Activated CD4-positive, alpha-beta T cell treated with anti-CD3 and anti-CD28 coated beads for 24 hours (primary cell): ENCODE measurements at places on chromosomes 16 and 17.
A peak's percentile ranks its signal among the peaks of the same experiment; 100 is the strongest.

DNA sequence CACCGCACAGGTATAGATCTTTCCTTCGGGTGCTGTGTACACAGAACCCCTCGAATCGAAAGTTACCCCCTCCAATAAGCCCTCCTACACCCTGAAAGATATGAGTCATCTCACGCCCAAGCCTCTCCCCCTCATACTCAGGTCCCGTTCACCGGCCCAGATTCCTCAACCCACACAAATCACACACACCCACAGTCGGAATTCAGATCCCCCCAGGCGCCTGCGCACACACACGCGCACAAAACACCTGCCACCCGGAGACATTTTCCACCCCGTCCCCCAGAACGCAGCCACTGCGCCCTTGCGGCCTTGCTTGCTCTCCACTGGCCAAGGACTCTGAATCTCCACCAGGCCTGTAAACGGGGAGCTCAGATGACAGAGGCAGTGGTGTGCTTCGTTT lies 4.9 kb downstream of the JPH3 start:
- DNase-seq = no peak

GRCh38 chr17:10646392-10646990 lies 10.6 kb downstream of the MYH3 start:
- DNase-seq = peak; percentile 72

GRCh38 chr17:28042657-28042720 lies at the start of gene NLK:
TSS of gene NLK (plus strand) at chr17:28042677. CDS start at chr17:28042874, 197 bp downstream.
- no peak for DNase-seq

- DNase-seq = no peak
These were observed 72.3 kb downstream of the C17orf67 start for GRCh38 chr17:56761387-56761786.

DNA sequence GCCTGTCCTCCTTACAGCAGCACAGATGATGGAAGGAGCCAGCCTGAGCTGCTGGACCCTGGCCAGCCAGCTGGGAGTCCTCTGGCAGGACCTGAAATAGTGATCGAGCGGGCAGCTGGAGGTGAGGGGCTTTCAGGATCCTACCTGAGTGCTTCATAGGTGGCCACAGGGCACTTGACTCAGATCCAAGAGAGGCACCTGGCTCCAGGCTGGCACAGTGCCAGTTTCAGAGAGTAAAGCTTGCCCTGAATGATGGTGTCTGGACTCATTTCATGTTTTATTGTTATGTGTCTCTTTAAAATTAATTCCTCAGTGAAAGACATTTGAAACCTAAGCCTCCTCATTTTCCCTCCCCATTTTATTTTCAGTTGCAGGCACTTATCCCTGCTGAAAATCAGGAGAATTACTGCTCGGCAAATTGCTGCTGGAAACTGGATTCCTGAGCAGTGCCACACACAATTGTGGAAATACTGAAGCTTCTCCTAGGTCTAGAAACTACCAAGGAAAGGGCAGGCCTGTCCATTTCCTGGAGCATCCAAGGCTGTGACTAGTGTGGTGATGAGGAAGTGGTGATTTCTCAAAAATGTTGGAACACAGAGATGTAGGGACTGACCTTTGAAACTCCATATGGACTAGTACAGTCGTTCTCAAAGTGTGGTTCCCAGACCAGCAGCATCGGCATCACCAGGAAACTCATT lies 16.1 kb upstream of the ADAMTS18 start:
- DNase-seq = no peak

DNA sequence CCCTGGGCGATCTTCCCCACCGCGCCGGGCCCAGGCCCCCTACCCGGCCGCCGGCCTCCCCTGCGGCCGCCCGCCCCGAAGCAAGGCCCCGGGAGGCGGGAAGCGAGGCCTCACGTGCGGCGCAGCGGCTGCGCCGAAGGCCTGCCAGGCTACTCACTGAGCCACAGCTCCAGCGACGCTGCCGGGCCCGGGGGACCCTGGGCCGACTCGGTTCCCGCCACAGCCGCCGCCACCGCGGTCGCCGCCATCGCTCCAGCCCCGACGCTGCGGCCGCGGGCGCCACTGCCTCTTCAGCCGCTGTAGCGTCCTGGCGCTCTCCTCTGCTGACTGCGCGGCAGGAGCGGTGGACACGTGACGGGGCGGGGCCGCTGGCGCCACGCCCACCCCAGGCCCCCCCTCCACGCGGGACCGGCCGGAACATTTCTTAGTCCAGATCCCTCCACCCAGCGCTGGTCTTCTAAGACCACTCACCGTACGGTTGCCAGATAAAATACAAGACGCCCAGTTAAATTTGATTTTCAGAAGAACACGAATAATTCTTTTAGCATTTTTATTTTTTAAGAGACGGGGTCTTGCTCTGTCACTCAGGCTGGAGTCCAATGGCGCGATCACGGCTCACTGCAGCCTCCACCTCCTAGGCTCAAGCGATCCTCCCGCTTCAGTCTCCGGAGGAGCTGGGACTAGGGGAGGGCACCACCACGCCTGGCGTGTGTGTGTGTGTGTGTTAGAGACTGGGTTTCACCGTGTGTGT lies at the start of gene GGA2:
Gene GGA2, minus strand, starts transcription at position 331 of the 751 bp plus-strand sequence. Its CDS starts 83 bp downstream, at position 248.
- peak; percentile 63 for DNase-seq

DNA sequence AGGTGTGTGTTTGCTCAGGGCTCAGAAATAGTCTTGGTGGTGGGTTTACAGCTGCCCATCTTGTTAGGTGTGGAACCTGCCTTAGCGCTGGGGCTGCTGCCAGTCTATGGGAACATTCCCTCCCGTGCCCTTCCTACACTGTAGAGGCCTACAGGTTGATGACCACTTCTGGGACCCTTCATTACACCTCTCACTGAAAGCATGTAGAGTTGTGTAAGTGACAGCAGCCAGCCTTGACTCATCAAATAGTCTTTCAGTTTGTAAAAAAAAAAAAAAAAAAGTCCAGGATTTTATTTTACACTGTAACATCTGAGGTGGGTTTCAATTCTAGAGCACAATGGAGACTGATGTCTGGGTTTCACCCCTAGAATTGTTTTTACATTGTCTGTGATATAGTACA lies 193.9 kb downstream of the SPECC1 start:
- DNase-seq = no peak

GRCh38 chr17:37158290-37158689 lies 209.5 kb downstream of the AATF start:
- DNase-seq = no peak

- no peak for DNase-seq
These were observed 46.4 kb upstream of the CDH13 start for GRCh38 chr16:82580298-82580890.

DNA sequence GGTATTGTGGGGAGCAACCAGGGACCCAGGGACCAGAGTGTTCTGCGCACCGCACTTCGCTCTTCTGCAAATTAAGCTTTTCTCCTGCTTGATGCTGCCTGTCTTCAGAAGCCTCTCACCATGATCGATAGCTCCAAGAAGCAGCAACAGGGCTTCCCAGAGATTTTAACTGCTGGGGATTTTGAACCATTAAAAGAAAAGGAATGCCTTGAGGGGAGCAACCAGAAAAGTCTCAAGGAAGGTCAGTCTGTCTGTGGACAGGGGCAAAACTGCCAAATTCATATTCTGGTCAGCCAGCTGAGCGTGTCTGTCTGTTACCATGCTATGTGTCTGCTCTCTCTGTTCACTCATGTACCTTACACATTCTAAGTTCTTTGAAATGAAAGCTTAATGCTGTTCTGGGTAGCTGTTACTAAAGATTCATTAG lies 115.7 kb downstream of the MRTFB start:
- DNase-seq = no peak

DNA sequence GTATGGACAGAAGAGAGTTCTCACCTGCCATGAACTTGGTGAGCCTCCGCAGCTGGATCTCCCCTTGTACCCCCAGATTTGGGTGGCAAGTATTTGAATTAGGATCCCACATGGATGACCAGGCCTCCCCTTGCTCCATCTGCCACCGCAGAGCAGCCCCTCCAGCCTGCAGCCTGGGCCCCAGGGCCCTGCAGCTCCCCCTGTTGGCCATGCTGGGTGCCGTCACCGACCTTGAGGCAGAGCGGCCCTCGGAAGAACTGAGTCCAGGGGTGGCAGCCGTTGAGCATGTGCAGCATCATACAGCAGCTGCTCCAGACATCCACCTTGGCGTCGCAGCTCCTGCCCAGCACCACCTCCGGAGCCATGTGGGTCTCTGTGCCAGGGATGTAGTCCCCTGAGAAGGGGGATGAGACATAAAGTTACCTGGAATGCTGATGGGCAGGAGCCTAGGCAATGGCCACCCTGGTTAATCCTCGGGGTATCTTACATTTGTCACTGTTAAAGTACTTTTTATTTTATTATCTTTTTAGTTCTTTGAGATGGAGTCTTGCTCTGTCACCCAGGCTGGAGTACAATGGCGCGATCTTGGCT lies 9.0 kb upstream of the SPATA32 start:
- DNase-seq = peak; percentile 39

DNA sequence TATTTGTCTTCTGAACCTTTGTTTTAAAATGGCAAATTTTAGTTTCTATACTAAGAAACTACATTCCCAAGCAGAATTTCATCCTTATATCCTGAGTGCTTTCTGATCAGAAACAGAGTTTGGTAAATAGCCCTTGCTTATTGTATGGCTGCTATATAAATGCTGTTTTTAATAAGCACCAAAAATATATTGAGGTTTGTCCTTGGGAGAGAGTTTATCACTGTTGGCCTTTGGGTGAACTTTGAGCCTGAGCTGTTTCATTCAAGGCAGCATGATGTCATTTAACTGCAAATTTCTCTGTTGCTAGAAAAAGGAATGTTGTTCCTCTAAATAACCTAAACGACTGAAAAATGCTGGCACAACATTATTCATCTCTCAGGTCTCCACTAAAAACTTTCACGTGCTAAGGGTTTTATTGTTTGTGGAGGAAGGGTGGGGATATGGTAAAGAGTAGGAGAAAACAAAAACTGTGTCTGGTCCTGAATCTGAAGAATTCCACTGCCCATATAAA lies 334.3 kb upstream of the TBX2 start:
- DNase-seq = no peak

DNA sequence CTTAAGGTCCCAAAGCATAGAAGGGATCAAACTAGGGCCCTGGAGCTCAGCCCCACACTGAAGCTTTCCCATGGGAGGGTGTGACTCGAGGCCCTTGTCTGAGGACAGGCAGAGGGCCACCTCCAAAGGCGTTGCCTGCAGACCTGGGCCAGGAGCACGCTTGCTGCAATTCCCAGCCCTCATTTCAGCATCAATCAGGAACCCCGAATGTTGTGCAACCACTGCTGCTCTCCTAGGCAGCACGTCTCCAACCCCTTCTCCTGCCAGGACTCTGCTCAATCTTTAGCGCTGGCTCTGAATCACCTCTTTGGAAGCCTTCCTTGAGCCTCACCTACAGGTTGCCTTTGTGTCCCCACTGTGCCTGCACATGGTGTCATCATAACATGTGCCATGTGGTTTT lies 14.0 kb upstream of the ATP2C2 start:
- no peak for DNase-seq

GRCh38 chr17:18859256-18859655 lies 1.3 kb downstream of the PRPSAP2 start:
- no peak for DNase-seq

GRCh38 chr17:34813290-34813689 lies 148.0 kb downstream of the CCT6B start:
- DNase-seq = no peak

DNA sequence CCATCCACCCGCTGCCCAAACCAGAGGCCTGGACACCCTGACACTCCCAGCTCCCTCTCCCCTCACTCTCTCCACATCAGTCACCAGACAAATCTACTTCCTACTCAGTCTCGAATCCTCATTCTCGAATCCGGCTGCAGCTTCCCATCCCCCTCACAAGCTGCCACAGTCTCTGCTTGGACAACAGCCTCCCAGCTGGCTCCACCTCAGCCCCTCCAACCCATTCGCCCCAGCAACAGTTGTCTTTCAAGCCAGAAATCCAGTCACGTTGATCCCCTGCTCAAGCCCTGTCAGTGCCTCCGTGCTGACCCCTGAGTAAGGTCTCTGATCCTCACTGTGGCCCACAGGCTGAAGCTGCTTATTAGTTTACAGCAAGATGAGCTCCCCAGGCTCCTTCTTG lies 44.2 kb upstream of the MTSS2 start:
- DNase-seq = no peak
